SJCRH30 (cell line): ENCODE measurements at places on chromosomes 16 and 17.
A peak's percentile ranks its signal among the peaks of the same experiment; 100 is the strongest.

GRCh38 chr17:71764505-71764904 lies 356.3 kb upstream of the SOX9 start:
- peak; percentile 13 for DNase-seq

- no peak for DNase-seq
Observed at GRCh38 chr17:39781031-39781860, 43.5 kb downstream of the GRB7 start.

GRCh38 chr16:28845761-28846079 lies 428 bp downstream of the TUFM start:
- DNase-seq, result no peak

DNA sequence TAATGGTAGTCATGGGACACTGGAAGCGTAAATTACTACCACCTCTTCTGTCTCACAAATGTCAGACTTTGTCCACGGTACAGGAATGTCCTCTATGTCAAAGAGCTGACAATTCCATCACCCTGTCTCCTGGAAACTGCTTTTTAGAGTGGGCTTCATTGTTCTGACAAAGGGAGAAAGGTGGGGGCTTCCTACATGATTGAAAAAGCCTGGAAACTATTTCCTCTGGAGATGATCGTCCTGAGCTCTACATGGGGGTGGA lies 53.1 kb downstream of the VAT1L start:
- DNase-seq, result no peak

DNA sequence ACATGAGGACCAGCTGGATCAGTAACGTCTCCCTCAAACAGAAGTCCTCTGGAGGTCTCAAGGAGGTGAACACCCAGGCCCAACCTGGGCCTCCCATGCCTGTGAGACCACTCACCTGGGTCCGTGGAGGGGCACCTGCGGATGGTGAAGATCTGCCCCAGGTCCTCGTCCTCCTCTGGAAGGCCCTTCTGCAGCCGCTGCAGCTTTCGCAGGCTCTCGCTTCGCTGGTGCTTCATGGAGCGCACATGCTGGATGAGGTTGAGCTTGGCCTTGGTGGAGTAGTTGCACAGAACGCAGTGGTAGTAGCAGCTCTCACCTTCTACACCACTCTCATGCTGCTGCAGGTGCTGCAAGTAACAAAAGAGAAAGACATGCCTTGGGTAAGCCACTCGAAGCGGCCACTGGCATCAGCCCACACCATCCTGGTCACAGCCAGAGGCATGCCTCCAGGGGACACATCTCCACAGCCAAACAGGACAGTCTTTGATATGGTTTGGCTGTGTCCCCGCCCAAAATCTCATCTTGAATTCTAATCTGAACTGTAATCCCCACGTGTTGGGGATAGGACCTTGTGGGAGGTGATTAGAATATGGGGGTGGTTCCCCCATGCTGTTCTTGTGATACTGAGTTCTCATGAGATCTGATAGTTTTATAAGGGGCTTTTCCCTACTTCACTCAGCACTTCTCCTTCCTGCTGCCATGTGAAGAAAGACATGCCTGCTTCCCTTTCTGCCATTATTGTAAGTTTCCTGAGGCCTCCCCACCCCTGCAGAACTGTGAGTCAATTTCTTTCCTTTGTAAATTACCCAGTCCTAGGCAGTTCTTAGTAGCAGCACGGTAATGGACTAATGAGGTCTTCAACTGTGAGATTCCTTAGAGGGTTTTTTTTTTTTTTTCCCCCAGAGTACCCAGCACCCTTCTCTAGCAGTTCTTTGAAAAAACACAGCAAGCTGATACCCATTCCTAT lies 158.0 kb downstream of the ZFHX3 start:
- DNase-seq, result no peak

DNA sequence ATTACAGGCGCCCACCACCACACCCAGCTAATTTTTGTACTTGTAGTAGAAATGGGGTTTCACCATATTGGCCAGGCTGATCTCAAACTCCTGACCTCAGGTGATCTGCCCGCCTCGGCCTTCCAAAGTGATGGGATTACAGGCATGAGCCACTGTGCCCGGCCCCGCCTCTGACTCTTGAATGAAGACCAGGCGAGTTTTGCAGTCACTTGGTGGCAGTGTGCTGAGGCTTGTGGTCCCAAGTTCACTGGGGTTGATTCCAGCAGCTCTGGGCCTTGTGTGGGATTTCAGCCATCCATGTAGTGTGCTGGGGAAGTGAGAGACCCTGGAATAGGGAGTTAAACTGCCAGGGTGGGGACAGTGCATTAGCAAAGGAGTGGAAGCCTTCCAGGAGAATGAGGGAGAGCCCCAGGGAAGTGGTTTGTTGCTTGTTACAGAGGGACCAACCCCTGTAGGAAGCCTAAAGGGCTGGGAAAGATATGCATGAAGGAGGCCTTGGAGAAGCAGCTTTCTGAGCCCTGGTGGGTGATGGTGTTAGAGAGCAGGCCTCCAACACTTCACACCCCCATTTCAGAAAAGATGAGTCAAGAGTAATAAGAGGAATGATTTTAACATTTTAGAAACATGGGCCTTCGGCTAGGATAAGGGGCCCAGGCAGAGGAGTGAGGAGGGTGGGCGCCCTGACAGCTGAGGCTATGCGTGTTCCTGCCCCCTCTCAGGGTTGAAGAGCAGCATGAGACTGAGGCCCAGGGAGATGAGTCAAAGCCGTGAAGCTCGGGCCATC lies 14.5 kb downstream of the PSKH1 start:
- no peak for DNase-seq

- peak; percentile 80 for DNase-seq
Observed at GRCh38 chr17:8121681-8122421, 2.1 kb downstream of the HES7 start.
